ENCODE measurements at places on chromosomes 2 and 18.

DNA sequence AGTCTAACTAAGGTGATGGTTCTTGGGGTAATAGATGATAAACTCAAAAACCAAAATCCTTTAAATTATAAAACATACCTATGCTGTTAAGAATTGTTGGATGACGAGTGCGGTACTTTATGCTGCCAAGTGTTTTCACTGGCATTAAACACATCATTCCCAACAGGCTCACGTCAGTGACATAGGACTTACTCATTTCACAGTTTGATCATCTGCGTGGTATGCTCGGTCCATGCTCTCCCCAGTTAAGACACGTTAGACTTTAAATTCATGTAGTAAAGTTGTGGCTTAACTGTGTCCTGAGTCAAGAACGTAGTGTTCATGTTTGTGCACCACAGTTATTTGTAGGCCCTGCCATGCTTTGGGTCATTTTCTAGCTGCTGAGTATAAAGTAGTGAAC, 125.6 kb upstream of the MYT1L start:
- DNase-seq, result peak; percentile 60

DNA sequence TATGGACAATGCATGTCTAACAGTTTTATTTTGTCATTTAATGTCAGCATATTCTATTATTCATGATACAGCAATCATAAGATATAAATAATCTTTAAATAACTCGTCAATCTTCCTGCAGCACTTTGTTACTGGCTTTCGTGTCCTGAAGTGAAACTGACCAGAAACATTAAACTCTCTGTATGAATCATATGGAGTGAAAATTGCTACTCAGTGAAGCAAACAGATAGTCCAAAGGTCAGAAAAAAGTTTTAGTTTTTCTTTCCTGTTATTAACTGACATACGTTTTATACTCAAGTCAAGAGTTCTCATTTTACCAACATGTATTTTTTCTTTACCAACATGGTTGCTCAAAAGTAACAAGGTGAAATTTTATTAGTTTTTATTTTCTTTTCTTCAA, 106.8 kb upstream of the GALNT5 start:
- no peak for DNase-seq

GRCh38 chr2:88187038-88187676, 17.0 kb downstream of the THNSL2 start:
- peak; percentile 42 for DNase-seq

- DNase-seq, result no peak
Observed at GRCh38 chr2:38978296-38978903, 88.7 kb downstream of the ARHGEF33 start.

GRCh38 chr2:234974501-234975385, 22.9 kb downstream of the SH3BP4 start:
- DNase-seq, result peak; percentile 81

DNA sequence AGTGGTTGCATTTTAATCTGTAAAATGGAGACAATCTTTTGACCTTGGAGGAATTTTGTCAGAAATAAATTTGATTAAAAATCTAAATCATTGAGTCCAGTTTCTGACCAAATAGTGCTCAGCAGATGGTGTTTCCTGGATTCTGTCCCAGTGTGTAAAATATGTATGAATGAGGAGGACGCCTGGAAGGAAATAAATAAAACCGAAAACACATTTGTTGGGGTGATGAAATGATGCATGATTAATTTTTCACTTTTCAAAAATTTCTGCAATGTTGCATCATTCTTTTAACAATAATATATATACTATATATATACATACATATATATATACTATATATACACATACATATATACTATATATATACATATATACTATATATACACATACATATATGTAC, 261.1 kb upstream of the TRIB2 start:
- peak; percentile 71 for DNase-seq

GRCh38 chr18:70420146-70420898, 131.5 kb downstream of the SOCS6 start:
- DNase-seq, result peak; percentile 60

- peak; percentile 17 for DNase-seq
Observed at GRCh38 chr2:102839668-102840388, 78.0 kb downstream of the TMEM182 start.

- DNase-seq, result no peak
Observed at GRCh38 chr2:16184945-16185660, 244.8 kb downstream of the MYCN start.

DNA sequence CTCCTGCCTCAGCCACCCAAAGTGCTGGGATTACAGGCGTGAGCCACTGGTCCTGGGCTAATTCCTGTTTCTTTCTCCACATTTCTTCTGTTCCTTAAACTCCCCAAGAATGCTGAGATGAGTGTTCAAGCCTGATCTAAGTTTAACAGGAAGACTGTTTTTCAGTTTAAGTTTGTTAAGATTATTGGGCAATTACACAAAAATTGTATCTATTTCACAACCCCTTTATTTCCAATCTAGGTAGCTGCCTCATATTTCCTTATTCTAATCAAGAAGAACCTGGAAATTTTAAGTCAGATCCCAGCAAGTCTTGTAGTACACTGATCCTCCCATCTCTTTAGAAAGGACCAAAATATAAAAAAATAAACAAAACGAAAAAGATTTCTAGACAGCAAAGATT, 11.7 kb downstream of the SFT2D3 start:
- no peak for DNase-seq

DNA sequence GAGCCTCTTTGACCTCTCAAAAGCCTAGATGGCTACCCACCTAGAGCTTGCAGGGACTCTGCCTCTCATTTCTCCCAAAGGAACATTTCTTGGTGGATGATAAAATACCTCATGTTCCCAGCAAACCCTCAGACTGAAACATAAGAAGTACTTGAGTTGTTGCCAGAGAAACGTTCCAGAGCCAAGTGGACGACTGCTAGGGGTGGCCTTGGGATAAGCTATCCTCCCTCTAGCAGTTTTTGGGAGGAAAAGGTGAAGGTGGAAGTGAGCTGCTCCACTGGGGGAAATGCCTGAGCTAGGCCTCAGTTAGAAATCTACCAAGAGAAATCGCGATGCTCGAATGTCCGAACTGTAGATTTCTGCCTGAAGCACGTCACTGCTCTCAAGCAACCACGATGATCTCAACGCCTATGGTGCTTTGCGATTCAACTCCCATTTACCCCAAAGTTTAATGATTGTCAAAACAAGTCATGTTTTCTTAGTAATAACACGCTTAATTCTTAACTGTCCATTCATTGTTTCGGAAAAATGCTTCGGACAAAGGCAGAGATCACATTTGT, 91.5 kb downstream of the CCBE1 start:
- no peak for DNase-seq

GRCh38 chr2:20447437-20448245, 767 bp downstream of the RHOB start:
- peak; percentile 45 for DNase-seq

Measured in fibroblast of skin of abdomen (primary cell).